ENCODE measurements at places on chromosomes 5 and 9.
A peak's percentile ranks its signal among the peaks of the same experiment; 100 is the strongest.

DNA sequence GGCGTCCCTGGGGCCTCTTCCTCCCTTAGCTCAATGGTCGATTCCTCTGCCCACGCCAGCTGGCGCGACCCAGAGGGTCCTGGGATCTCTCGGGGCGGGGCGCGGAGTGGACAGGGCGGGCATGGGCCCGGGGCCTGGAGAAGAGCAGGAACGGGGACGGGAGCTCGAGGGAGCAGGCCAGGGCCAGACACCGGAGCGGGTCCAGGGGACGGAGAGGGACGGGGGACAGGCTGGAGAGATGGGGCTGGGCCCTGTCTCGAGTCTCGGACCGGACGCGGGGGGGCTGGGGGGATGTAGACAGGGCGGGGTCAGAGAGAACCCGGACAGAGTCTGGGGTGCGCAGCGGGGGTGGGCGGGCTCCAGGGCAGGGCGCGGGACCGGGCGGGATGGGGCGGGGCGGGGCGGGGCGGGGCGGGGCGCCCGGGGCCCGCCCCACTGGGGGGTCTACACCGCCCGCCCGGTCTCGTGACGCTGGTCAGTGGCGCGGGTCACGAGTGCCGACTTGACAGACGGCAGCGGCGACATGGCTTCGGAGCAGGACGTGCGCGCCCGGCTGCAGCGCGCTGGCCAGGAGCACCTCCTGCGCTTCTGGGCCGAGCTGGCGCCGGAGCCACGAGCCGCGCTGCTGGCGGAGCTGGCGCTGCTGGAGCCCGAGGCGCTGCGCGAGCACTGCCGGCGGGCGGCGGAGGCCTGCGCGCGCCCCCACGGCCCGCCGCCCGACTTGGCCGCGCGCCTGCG is at the start of gene UAP1L1:
UAP1L1 (plus strand) TSS at position 508 of the 738 bp plus-strand sequence; CDS start at position 524, 16 bp downstream.
- DNase-seq: no peak

DNA sequence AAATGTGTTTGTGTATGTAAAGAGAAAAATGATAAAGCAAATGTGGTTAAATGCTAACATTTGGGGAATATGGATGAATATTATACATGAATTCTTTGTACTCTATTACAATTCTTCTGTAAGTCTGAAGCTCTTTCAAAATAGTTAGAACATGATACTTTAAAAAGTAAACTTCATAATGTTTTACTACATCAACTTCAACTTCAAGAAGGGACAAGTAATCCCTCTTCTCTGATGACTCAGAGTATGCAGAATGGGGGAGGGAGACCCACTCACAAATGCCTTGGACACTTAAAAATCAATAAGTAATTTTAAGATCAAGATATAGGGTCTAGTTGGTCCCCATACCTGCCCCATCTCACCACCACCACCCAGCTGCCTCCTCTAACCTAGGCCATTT is 162.4 kb downstream of the ESM1 start:
- no peak for DNase-seq

DNA sequence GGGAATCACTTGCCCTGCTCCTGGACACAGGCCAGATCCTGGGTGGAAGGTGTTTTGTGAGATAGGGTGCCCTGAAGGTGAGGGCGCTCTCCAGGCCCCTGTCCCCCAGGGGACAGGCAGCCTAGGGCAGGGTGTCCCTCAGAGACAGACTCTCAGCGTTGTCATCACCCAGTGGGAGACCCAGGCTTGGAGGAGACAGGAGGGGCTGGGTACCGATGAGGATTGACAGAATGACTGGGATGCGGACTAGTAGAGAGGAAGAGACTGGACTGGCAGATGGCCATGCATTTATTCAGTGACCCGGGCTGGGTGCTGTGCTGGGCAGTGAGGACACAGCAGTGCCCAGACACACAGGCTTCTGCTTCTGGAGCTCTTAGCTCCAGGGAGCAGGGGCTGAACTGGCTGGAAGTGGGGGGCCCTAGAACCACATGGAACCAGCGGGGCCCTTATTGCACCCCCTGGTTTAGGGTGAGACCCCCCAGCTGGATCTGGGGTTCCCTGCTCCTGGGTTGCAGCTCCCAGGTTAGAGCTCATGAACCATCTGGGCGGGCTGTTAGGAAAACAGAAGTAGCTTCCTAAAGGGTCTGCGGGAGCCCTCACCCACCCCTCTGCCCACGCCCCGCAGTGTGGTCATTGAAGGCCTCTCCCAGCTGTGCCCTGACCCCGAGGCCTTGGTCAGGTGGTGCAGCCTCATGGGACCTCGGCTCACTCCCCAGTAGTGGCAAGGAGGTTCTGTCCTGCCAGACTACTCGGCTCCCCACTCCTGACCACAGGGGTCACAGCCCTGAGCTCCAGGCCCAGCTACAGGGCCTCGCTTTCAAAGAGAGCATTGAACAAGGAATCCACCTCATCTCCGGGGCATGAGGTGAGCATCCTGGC is 116.7 kb upstream of the LMX1B start:
- no peak for DNase-seq

- no peak for DNase-seq
Measured at GRCh38 chr5:165673499-165673898, 2168.1 kb downstream of the MAT2B start.

- DNase-seq: no peak
Measured at GRCh38 chr9:123567013-123567412, 211.0 kb downstream of the CRB2 start.

DNA sequence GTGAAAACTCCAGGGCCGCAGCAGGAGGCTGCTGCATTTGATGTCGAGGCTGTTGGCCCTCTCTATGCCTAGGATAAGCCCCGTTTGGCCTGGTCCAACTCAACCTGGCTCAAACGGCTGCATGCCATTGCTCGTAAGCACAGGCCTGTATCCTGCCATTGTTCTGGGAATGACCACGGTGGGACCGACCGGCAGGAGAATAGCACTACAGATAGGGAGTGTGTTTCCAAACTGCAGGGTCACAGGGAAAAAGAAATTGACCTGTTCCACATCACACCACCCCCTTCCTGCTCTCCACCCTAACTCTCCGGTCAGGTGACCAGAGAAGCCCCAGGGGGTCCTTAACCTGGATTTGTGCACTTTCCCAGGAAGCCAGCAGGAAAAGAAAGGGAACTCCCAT is 278.7 kb upstream of the KLF4 start:
- no peak for DNase-seq

DNA sequence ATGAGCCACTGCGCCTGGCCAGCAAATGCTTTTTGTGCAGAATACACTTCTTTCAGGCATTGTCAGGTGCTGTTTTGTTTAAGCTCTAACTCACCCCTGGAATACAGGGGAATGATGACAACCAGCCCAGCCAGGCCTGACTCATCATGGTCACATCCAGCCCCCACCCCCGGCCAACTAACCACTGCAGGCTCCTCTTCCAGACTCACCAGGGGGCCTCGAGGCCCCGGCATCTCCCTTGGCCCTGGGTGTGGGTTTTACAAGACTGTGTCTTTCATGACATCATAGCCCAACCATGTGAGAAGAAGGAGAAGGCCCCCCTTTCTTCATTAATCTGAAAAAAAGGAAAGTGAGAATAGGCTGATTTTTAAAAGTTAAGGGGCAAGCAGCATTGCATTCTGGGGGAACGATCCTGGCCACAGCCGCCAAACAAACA is 35.5 kb downstream of the OLFML2A start:
- no peak for DNase-seq

GRCh38 chr5:177526191-177526590 is 9.4 kb upstream of the DDX41 start:
- no peak for DNase-seq

DNA sequence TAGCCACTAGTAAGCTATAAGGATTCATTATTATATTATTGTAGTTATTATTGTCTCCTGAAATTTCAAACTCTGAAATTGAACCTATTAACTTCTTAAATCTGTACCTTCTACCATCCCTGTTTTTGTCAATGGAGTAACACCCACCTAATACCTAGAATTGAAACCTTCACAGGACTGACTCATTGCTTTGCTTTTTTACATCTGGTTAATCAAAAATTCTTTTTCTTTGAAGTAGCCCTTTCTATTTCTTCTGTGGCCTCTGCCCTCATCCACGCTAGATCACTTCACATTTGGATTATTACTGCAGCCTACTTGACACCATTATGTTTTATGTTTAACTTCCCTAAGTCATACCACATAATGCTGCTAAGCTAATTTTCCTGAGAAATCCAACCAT is 35.6 kb downstream of the RBM27 start:
- no peak for DNase-seq

- no peak for DNase-seq
Measured at GRCh38 chr9:70405808-70406433, 8.5 kb downstream of the KLF9 start.

- DNase-seq: no peak
Measured at GRCh38 chr5:64665243-64665642, 25.1 kb upstream of the SHISAL2B start.

- DNase-seq: no peak
Measured at GRCh38 chr5:7321724-7322123, 74.2 kb upstream of the ADCY2 start.

DNA sequence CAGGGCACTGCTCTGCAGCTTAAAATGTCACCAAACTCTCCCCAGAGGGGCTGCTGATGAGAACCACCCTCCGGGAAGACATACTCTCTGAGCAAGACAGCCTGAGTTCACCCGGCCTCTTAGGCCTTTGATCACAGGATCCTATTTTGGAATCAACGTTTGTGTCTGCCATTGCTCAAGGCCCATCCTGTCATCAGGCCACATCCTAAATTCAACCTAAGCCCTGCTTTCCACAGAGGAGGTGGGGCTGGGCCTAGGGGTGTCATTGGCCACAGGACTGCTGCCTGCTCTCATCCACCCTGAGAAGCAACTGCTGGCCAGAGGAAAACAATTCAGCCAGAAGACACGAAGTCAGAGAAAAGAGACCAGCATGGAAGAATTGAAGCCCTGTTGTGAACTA is 351.1 kb upstream of the IRX2 start:
- no peak for DNase-seq

GRCh38 chr9:27532046-27532445 is 2.4 kb upstream of the MOB3B start:
- DNase-seq: no peak

DNA sequence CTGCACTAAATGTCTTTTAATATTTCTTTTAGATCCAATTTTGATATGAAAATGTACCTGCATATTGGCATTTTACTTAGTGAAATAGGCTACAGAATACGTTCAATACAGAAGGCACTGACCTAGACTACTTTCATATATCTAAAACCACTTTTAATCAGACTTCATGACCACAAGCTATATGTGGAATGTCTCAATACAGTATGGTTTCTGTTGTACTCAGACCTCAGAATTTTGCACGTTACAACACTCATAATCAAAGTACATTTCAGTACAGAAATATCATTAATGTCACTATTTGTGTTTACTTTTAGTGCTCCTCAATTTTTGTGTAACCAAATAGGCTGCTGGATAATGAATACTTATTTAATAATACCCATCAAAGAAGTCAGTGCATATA is 74.8 kb downstream of the MEF2C start:
- no peak for DNase-seq

- no peak for DNase-seq
Measured at GRCh38 chr5:148343603-148344487, 8.5 kb downstream of the SPINK9 start.

- no peak for DNase-seq
Measured at GRCh38 chr9:132182314-132183091, 20.6 kb downstream of the NTNG2 start.

DNA sequence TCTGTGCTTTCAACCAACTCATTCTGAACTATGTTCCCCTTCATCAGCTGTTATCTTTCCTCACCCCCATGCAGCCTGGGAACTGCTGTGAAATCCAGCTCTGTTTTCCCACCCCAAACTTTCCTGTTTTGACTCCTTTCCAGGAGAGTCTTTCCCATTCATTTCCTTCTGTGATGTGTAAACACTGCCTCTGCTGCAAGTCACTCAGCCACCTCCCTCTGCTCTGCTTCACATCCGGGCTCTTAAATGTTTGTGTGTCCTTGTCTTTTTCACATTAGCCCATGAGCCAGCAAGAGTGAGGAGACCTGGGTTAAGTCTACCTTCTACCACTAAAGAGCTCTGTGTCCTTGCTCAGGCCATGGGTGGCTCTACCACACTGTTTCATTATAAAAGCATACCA is 137.5 kb downstream of the ICE1 start:
- DNase-seq: peak; percentile 45

DNA sequence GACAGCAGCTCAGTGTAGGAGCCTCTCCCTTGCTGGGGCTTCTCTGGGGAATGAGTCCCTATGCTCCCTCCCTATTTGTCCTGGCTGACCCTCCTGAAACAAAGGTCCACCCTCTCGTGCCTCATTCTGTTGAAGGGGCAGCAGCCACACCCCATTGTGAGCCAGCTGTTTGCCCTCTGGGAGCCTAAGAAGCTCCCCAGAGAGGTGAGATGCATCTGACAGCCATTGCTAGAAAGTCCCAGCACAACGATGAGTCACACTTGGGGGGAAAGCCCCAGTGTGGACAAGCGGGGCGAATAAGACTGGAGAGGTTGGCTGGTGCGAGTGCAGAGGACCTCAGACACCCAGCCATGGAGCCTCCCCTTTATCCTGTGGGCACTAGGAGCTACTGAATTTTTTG is 101.4 kb downstream of the PPARGC1B start:
- DNase-seq: no peak

DNA sequence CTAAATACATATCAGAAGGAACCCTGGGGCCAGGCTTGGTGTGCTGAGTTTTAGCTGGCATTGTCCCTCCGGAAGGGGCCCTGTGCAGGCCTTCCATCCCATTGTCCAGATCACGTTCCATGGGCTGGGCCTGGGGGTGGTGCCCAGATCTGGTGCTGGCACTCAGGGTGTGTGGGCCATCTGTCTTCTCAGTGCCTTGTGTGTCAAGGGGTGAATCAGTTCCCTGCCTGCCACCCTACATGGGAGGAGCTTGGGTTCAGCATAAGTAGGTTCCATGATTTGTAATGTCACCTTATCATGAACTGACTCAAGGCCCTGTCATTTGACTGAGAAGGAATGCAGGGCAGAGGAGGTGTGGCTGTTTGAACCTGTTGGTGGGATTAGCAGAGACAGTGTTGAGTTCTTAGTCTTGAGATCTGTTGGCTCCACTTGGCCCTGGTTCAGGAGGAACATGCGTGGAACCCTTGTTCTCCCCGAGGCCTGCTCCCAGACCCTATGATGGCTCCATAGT is 176.8 kb downstream of the MACROH2A1 start:
- no peak for DNase-seq

DNA sequence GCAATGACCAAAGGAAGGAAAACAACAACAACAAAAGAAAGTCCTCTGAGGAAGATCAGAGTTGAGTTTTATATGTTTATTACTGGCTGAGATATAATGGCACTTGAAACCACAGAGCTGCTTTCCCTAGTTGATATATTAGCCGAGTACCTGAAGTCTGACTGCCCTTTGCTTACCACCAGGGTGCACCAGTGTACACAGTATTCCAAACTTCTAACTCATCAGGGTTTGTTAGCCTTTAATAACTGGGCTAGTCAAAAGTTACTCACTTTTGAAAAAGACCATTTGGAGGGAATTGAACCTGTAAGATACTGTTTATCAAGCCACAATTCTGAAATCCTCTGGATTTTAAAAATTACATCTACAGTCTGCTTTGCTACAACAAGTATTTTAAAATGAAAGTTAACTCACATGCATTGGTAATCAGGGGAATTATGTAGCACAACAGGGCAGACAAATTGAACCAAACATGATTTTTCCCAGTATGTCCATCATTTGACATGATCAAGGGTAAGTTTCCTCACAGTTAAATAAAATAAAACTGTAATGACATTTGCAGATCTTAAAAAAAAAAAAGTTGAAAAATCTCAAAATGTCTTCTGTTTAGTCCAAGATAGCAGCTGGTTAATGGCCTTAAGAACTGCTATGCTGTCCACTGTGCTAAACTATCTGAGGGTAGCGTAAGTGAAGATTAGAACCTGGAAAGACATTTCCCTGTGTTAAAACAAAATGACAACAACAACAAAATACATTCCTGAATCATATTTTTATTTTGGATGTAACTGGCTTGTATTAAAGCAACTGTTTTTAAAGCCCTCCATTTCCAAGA is 57.3 kb upstream of the C6 start:
- DNase-seq: no peak
